NCI-H187 (cell line): ENCODE measurements at places on chromosomes 11 and 22.
A peak's percentile ranks its signal among the peaks of the same experiment; 100 is the strongest.

- DNase-seq: no peak
Measured at GRCh38 chr11:47573321-47573720, 5.4 kb downstream of the KBTBD4 start.

GRCh38 chr11:8285228-8285627 lies 21.6 kb upstream of the LMO1 start:
- DNase-seq: no peak

DNA sequence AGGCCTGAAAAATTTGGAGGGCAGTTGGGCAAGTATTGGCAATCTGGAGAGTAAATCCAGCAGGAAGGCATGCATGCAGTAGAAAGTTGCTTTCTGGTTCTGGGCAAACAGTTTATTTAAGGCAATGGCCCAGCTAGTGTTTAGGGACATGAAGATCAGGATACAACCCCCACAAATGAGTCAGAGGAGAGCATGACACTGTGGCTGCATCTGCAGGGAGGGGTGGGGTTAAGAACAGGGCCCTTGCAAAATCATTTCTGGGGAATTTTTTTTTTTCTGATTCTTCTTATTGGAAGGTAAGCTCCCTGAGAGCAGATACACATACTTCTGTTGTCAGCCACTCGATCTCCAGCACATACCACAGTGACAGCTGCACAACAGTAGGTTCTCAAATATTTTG lies 61.1 kb downstream of the FDX1 start:
- DNase-seq: no peak

- peak; percentile 28 for DNase-seq
Measured at GRCh38 chr11:131064373-131064991, 148.2 kb upstream of the SNX19 start.

DNA sequence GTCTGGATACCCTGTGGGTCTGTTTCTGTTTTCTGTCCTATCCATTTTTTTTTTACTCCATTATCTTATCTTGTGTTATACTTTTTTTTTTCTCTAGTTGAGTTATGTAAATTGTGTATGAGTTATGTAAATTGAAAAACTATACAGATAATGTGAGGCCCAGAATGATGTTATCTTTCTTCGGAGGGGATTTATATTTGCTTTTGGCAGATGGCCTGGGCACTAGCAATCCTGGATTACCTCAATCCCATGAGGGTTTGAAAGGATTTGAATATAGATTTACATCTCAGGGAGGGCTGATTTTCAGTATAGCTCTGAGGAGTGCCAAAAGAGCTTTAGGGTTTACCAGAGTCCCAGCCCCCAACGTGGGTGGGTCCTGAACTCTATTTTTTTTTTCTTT lies 71.0 kb downstream of the CSTPP1 start:
- DNase-seq: no peak

DNA sequence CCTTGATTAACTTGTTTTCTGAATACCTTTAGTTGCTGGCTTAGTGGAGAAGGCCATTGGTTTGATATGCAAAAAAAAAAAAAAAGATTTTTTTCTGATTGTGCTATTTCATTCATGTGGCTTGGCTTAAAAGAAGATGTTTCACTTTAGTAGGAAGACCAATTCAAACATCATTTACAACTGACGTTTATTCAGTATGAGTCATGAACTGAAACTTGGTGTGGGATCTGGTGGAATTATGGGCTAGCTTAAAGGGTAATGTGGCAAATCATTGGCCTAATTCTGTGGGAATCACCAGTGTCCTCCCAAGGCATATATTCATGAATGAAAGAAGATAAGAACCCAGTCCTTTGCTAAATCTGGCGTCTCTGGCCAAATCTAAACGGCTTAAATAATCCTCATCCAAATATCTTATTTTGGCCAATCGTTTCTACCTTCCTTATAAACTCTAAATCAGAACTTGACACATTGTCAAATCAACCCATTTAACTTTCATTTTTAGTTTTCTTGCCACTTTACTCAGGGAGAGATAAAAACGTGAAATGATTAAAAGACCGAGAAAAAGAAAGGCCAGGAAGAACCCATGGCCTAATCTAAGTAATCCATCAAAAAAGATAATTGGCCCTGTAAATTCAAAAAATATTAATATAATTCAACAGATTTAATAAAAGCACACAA lies 77.0 kb downstream of the DDIAS start:
- DNase-seq: no peak

- no peak for DNase-seq
Measured at GRCh38 chr22:29987137-29987536, 93.1 kb upstream of the HORMAD2 start.

DNA sequence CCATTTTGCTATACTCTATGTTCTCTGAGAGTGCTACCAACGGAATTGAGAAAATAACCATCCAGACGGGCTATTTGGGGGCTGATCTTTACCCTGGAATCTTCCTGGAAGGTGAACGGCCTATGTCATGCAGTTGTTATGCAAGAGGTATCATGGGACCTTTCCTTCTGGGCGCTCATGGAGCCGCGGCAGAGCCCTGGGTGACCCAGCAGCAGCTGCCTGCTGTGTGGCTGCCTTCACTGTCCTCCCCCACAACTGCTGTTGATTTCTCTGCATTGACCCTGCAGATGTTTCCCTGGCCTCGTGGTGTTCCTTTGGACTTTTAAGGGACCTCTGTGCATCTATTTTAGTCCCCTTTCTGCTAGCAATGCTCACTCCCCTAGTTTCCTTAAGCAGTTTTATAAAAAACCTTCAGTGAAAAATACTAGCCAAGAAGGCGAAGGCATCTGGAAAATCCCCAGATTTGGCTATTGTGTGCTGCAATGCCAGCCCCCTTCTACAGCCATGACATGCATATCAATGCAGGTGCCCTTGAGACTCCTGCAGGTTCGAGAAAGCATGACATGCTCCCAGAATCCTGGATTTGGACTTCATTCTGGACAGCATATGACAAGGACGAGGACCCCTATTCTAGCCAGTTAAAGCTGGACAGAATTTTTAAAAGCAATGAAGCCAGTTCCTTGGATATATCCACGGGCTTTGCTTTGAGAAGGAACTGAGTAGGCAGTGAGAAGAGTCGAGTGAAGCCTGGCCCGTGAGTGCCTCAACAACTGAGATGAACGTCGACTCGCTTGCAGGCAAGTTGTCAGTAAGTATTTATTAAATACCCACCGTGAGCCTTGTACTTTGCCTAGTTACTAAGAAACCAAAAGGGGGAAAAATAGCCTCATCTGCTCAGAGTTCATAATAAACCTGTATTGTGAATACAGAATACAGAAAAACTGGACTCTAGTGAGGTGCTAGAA lies at the start of gene SLC25A18:
Gene SLC25A18, plus strand, starts transcription at position 593 of the 965 bp plus-strand sequence. CDS start 16,447 bp downstream, outside the sequence.
- no peak for DNase-seq

- DNase-seq: no peak
Measured at GRCh38 chr22:40026641-40027040, 31.9 kb downstream of the FAM83F start.

DNA sequence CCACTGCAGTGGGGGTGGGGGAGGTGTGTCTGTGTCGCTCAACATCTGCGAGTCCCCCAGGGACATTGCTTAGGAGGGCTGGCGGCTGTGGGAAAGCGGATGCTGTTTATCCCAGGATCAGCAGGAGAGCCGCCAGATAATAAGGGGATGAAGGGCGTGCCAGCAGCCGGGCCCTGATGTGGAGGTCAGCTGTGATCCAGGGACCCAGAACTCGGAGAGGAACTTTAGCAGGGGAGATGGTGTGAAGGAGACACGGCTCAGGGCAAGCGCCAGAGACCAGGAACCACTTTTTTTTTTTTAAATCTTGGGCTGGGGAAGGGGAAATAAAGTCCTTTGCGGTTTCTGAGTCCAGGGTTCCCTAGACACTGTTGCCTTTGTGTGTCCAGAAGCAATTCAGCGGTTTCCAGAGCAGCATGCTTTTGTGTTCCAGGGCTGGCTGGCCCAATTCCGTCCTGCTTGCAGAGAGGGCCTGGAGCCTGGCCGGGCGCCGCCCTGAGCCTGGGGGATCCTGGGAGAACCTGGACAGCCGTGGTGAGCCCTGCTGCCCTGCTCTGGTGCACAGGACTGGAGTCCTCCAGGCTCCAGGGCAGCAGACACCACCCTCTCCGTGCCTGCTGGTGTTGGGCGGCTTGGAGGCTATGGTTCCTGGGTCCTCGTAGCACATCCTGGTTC lies at the start of gene GRAMD4:
Gene GRAMD4, plus strand, starts transcription at position 557 of the 672 bp plus-strand sequence. CDS start 6,414 bp downstream, outside the sequence.
- DNase-seq: no peak

GRCh38 chr11:73454987-73455386 lies 78.8 kb downstream of the RELT start:
- DNase-seq: no peak

DNA sequence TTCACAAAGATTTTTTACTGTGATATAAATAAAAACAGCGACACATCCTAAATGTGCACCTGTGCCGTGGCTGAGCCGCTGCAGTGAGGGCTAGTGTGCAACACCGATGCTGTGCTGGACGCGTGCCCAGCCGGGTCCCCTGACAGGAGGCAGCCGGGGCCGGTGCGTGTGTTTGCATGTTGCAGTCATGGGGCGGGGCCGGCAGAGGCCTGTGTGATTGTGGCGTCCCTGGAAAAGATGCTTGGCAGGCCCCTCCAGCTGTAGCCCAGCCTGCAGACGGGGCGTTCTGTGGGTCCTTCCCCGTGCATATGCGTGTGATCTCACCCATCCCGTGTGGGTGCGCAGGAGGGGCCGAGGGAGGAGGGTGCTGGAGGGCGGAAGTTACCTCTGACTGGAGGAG lies 30.6 kb downstream of the MUC6 start:
- DNase-seq: peak; percentile 32

- DNase-seq: no peak
Measured at GRCh38 chr22:37229012-37229804, 14.9 kb downstream of the RAC2 start.

DNA sequence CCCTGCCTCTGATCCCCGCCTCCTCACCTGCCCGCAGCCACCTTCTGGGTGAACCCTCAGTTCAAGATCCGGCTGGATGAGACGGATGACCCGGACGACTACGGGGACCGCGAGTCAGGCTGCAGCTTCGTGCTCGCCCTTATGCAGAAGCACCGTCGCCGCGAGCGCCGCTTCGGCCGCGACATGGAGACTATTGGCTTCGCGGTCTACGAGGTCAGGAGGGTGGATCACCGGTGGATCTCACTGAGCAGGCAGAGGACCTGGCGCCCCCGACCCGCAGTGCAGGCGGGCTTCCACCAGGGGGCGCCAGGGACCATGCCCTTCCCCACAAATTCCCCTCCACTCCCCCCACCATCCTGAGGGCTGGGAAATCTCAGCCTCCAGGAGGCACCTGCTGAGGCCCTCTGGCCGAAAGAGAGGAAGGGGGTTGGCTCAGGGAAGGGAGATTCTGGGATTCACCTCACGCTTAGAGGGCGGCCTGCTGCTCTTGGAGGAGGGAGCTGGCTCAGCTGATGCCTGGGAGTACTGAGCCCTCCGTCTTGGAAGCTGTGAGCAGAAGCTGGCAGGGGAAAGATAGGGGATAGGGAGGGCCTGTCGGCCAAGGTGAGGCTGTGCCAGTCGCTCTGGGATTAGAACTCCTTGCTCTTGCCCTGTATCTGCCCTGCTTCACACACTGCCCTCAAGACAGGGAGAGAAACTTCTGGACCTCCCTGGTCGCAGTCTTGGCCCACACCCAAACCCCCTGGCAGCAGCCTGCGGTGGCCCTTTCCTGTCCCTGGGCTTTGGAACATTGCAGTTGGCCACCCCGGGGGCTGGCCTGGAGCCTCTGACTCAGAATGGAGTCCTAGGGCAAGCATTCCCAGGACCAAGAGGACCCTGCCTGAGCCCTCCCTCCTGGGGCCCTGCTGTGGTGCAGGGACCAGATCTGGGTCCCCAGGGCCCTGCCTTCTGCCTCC lies 23.2 kb downstream of the CAPN1 start:
- DNase-seq: no peak

- DNase-seq: no peak
Measured at GRCh38 chr11:93659196-93659595, 2.3 kb upstream of the CEP295 start.
